Activated T-helper 17 cell treated with anti-CD3 and anti-CD28 coated beads, Interleukin-2, amount 50 U/mL, for 72 hours (primary cell): ENCODE measurements at places on chromosomes 7 and 10. TPM values are rescaled to one million over a fixed set of nuclear protein-coding genes. Genes with fewer than 3 reads are reported as not detected.
A peak's percentile ranks its signal among the peaks of the same experiment; 100 is the strongest.

PROSER2 gene
- 0.37 TPM for total RNA-seq

DNA sequence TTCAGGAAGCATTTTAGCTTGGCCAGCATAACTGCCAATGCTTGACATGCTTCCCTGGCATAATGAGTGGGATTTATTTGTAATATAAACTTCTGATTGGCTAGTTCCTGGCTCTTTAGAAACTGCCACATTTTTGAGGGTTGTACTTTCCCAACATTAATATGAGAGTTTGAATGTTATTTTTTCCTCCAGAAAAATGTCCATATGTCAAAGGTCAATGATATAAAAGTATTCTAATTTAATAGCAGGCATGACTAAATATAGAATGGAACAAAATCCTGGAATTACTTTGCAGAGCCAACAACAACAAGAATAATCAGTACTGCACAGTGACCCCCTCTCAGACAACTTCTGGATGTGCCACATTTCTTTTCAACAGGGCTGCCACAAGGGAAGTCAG is 352.6 kb downstream of the PRPF18 start:
- ATAC-seq: no peak

DNA sequence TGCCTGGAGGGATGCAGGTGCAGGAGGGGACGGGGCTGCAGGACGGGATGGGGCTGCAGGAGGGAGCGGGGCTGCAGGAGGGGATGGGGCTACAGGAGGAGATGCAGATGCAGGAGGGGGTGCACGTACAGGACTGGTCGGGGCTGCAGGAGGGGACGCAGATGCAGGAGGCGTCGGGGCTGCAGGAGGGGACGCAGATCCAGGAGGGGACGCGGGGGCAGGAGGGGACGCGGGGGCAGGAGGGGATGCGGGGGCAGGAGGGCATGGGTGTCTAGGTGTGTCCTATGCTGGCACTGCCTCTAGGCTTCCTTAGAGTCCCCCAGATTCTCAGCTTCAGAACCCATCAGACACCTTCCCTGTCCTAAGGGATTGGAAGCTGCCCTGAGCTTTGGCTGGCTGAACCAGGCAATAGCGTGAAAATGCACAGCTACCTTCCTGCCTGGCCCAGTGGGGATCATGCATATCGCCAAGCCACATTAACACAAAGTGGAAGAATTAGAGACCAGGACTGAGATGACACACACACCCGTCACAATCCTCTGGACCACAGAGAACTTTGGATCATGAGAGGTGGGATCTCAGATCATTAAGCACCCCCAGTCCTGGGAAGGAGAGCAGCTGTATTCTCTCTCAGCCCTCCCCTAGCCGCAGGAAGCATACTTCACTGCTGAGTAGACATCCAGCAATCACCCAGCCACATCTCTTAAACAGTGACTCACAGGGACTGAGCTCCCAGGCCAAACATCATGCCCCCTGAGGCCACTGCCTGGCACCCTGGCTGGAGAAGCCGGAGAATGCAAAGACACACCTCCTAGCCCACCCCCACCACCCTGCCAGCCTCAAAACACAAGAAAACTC is 67.3 kb downstream of the VWA2 start:
- no peak for ATAC-seq

DNA sequence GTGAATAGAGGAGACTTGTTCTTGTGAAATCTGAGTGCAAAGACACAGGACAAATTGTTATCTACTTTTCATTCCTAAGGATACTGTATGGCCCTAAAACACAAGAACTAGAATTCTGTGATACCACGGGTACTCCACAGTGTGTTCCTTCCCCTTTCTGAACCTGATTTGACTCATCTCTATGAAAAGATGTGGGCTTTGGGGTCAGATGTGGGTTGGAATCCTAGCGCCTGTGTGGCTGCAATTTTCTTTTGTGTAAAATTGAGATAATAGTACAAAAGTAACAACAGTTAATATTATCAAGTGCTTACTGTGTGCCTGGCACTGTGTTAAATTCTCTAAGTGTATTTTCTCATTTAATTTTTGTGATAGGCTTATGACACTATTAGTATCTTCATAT is 8.1 kb downstream of the SRGN start:
- ATAC-seq: peak; percentile 56

DNA sequence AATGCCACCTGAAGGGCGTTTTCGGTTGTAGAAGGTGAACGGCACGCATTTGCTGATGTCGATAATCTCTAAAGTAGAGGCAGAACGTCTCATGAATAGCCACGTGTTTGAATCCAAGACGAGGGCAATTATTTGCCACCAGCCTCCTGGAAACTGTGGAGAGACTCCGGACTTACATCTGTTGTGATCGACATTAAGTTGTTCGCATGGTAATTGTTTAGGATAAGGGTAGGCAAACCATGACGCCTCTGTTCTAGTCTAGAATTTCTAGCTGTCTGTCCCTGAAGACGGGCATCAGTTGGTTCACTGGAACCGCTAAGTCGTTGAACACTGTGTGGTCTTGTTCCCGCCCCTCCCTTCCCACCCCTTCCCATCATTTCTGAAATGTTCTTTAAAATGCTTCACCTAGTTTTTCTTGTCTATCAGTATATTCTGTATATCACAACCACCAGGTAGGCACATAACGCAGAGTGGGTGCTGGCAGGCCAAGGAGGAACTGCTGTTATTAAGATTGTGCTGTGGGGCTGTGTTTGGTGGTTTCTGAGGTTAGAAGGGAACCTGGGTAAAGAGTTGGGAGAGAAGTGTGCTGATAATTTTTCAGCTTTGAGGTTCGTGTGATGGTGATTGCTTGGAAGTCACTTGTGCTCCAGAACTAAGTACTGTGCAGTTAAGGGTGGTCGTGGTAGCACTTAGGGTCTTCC is 1.2 kb downstream of the UBE3C start:
- no peak for ATAC-seq
